SK-N-DZ (cell line): ENCODE measurements at places on chromosomes 6 and 20.

DNA sequence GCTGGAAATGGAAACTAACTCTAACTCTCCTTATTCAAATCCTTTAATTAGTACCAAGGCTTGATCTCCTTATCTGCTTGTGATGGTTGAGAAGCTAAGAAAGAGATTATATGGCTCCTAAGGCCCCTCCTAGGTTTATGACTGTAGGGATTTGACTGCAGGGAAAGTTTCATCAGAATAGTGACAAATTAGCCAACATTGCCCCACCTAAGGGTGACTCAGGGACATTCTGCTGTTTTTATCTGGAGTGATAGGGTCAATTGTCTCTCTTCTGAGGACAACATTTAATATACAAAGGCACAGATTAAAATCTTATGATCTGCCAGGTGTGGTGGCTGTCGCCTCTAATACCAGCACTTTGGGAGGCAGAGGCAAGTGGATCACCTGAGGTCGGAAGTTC, 138.1 kb upstream of the MARCKS start:
- no peak for DNase-seq

- no peak for DNase-seq
Measured at GRCh38 chr6:156154896-156155295, 622.3 kb upstream of the ARID1B start.

DNA sequence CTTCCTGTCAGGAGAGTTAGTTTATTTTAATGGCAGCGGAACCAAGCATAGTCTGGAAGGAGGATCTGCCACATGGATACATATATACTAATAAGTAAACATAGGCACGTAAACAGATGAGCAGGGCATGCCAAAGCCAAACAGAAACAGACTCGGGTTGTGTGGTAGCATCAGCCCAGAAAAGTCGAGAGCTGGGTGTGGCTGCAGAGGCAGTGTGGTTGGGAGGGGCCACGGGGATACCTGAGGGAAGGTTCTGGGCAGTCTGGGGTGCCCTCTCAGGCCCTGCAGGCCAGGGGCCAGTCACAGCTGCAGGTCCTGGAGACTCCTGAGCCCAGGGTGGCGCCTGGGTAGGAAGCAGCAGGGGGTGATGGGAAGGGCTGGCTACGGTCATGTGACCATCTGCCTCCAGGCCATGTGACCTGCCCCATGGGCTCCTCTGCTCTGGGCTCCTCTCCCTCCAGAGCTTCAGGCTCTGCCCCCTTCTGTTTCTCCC, 42.8 kb upstream of the MRPS10 start:
- peak; percentile 40 for DNase-seq

GRCh38 chr6:44233567-44234100, 10.2 kb downstream of the SLC29A1 start:
- DNase-seq, result no peak

DNA sequence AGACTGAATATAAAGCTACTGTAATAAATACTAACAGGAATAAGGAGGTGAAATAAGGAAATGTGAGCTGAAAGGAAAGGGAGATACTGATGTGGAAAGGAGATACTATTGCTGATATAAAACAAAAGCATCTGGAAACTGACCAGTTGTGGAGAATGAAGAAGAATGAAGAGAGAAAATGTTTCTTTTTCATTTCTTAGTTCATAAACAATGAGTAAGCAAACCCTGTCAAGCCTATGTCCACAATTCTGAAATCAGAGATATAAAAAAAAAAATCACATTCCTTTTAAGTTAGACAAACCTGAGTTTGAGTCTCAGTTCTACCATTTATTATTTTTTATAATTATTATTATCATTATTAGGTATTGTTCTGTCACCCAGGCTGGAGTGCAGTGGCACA, 121.6 kb upstream of the GJE1 start:
- DNase-seq, result no peak

- no peak for DNase-seq
Measured at GRCh38 chr6:45026003-45026516, 302.1 kb upstream of the RUNX2 start.

DNA sequence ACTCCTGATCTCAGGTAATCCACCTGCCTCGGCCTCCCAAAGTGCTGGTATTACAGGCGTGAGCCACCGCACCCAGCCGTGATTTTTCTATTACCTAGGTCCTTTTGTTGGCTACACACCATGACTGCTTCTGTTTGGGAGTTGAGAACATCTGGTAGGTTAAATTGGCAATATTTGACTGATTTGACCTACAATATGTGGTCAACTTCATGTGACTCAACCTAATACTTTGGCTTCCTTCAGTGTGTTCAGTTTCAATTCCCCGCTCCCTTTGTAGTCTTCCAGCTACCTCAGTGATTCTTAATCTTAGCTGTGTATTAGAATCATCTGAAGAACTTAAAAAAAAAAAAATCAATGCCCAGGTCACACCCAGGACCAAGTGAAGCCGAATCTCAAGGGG, 47.4 kb downstream of the MYB start:
- no peak for DNase-seq

DNA sequence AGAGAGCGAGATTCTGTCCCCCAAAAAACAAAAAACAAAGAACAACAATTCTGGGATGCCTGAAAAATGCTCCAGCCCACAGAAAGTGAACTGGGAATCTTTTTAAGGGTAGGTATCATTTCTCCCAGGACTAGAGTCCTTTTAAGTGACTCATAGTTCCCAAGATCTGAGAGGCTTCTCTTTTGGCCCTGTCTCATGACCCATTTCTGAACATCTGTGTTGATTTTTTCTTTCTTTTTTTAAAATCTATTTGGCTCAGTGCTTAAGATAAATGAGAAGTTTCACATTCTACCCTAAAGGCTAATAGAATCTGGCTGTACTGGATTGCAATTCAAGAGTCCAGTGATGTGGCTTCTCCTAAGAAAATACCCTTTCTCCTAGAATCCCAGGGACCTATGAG, 217.6 kb upstream of the FOXQ1 start:
- no peak for DNase-seq

DNA sequence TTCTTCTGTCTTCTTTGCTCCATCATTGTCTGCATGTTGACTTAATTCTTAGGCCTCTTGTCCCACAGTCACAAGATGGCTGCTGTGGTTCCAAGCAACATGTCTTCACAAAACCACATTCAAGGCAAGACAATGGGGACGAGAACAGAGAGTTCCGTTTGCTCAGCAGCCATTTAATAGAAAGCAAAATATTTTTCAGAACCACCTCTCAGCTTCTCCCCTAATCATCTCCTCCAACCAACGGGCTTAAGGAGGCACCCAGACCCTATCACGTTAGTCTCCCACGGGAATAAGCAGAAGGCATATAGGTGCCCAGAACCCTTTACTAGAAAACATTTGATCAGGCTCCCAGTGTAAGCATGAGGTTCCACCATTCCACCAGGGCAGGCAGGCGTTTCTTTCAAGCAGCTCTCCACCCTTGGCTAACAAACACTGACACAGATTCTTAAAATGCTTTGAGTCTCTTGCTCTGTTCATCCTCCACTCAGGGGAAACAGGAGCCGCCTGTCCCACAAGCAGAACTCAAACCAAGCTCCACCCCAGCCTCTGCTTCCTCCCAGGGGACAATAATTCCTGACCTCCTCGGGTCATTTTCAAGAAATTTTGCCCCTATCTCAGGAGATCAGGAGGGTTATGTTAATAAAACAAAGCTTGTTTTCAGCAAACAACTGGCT, 19.0 kb downstream of the BMP7 start:
- DNase-seq, result no peak

DNA sequence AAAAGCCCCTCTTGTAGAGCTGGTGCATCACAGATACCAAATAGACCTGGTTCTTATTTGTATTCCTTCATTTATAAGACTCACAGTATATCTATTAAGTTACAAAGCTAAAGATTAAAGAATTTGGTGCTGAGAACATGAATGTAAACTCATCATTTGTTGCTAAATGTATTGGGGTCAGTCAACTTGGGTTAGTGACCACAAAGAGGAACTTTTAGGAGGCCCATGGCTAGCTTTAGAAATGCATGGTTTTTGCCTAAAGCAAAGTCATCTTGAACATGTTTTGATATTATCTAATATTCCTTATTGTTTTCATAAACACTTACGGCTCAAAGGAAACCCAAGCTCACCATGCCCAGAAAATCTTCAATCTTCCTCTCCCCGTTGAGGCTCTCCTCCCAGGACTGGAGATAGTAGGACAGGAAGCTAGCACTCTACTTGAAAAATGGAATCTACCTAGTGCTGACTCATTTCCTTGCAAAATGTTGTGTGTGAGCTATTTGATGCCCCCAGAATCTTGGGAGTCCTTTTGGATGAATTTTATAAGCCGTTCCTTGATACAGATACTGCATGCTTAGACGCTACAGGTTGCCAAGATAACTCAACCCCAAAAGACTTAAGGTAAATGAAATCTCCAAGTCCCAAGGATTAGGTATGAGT, 121.4 kb downstream of the BMP2 start:
- no peak for DNase-seq

GRCh38 chr6:25889877-25890853, 16.1 kb upstream of the SLC17A3 start:
- peak; percentile 40 for DNase-seq

- DNase-seq, result no peak
Measured at GRCh38 chr6:130526466-130526865, 160.6 kb downstream of the TMEM200A start.

- DNase-seq, result no peak
Measured at GRCh38 chr6:133542056-133542821, 301.1 kb downstream of the EYA4 start.

DNA sequence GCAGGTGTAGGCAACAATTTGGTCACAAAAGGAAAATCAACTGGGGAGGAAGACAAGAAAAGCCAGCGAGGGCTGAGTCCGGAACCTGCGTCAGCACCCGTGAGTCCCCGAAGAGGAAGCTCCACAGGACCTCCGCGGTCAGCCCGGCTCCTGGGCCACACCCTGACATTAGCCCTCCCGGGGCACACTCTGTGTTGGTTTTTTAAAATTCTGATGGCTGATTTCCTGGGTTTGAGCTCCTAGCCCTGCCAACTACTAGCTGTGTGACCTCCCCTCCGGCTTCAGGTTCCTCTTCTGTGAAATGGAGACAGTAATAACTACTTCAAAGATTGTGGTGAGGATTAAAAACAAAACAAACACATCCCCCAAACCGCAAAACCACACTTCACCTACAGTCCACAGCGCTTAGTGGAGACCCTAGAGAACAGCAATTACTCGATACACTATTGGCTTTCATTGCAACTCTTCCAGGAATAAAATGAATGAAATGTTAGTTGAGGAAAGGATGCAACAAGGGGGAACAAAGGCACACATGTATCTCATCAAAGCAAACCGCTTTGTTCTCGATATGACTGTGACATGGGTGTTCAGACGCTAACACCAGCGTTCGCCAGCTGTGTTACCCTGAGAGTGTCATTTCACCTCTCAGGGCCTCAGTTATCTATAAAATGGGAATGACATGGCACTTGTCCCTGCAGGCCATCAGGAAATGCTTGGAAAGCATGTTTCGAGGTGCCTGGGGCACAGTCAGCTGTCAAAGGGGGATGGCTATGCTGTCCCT, 985 bp downstream of the ZBP1 start:
- no peak for DNase-seq

- no peak for DNase-seq
Measured at GRCh38 chr20:64228086-64228653, 27.4 kb upstream of the PCMTD2 start.

DNA sequence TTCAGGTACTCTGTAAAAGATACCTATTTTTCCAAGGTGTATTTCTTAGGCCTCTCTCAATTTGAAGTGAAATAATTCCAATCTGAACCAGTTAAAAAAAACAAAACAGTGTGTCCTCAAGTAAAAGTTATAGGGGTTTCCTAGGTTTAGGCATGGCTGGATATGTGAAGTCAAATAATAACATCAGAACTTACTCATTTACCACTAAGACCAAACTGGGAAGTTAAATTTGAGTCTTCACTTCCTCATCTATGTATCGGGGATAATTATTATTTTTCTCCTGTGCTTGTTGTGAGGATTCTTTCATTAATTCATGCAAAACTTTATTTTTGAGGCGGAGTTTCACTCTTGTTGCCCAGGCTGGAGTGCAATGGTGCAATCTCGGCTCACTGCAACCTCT, 86.2 kb upstream of the PTPRK start:
- no peak for DNase-seq

DNA sequence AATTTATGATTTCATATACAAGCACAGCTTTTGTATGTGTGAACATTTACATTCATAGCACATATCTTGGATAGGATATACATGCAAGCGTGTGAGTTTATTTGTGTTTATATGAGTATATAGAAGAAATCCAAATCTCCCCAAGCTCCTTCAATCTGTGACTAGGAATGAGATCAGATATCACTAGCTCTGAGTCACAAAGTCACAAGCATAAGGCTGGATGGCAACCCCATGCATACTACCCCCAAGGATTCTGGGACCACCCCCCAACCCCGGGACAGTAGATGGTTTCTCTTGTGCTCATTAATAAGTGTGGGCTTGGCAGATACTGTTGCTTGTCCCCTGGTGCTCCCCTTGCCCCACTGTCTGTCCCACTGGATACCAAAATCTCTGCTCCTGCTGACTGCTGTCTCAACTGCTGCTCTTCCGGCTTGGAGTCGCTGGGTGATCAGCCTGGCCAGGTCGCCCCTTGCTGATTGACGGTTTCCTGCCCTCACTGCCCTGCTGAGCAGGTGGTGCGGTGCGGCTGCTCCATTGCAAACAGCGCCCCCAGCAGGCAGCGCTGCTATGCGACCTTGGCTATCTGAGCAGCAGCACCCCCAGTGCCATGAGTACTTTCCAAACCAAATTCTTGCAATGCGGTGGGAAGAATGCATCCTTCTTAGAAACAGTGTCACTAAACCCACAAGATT, 279.4 kb downstream of the CD83 start:
- DNase-seq, result no peak

- DNase-seq, result no peak
Measured at GRCh38 chr20:60494476-60494875, 536.3 kb downstream of the CDH26 start.

DNA sequence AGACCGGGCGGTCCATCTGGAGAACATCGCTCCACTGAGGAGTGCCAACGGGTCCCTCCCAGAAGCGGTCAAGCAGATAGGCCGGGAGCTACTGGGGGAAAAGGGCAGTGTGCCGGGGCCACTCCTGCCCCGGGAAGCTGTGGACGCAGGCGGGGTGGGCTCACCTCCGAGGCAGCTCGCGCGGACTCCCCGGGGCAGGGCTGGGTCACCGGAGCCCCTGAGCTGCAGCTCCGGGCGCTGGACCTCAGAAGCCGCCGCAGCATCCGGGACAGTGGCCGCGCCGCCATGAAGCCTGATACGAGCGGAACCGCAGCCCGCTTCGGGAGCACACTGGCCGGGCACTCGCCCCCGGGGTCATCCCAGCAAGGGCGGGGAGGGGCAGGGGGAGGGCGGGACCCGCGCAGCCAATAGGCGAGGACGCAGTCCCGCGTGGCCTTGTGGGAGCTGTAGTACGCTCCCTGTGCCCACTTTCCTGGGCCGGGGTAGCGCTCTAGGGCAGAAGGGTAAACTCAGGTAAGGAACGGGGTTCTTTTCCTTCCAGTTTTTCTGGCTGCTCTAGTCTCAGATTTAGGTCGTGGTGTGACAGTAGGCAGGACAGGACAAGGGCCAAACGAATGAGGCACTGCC, at the start of gene MOCS1:
MOCS1 (minus strand) TSS at position 332 of the 627 bp plus-strand sequence; CDS start at position 287, 45 bp downstream.
- peak; percentile 59 for DNase-seq

GRCh38 chr6:142223938-142224337, 76.9 kb downstream of the VTA1 start:
- no peak for DNase-seq
